ENCODE measurements at places on chromosomes 1 and 21.

- peak; percentile 71 for DNase-seq
- peak overlapping the region; percentile 17 for H3K4me3 ChIP-seq
- H3K27ac ChIP-seq: no peak overlapping the region
- peaks cover 2% of the 10 kb centered on the region for H3K4me1 ChIP-seq
- H3K27me3 ChIP-seq: peaks cover 15% of the 10 kb centered on the region
Observed at GRCh38 chr1:210250998-210251679, 18.5 kb downstream of the SERTAD4 start.

- H3K4me3 ChIP-seq: no peak overlapping the region
- H3K27me3 ChIP-seq: peaks cover 2% of the 10 kb centered on the region
- H3K27ac ChIP-seq: no peak overlapping the region
- no peaks in the 10 kb centered on the region for H3K36me3 ChIP-seq
Observed at GRCh38 chr1:55057270-55057955, 18.1 kb downstream of the PCSK9 start.

DNA sequence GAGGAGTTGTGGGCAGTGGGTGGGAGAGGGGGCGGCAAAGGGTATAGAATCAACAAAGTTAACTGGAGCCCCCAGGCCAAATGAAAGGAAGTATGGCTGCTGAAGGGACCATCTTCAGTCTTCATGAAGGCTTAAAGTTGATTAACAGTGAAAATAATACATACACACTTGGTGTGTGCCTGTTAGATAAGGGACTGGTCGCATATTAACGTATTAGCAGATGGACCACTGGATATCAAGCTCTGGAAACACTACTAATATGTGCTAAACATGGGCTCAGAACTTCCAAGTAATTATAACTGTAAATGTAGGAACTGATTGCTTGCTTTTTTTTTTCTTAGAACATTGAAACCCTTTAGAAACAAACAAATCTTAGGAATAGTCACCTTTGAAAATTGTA, 224.7 kb upstream of the KIAA0040 start:
- no peaks in the 10 kb centered on the region for H3K27me3 ChIP-seq
- no peak overlapping the region for H3K27ac ChIP-seq
- no peak for DNase-seq
- H3K36me3 ChIP-seq: no peaks in the 10 kb centered on the region
- H3K4me3 ChIP-seq: no peak overlapping the region
- no peaks in the 10 kb centered on the region for H3K4me1 ChIP-seq

DNA sequence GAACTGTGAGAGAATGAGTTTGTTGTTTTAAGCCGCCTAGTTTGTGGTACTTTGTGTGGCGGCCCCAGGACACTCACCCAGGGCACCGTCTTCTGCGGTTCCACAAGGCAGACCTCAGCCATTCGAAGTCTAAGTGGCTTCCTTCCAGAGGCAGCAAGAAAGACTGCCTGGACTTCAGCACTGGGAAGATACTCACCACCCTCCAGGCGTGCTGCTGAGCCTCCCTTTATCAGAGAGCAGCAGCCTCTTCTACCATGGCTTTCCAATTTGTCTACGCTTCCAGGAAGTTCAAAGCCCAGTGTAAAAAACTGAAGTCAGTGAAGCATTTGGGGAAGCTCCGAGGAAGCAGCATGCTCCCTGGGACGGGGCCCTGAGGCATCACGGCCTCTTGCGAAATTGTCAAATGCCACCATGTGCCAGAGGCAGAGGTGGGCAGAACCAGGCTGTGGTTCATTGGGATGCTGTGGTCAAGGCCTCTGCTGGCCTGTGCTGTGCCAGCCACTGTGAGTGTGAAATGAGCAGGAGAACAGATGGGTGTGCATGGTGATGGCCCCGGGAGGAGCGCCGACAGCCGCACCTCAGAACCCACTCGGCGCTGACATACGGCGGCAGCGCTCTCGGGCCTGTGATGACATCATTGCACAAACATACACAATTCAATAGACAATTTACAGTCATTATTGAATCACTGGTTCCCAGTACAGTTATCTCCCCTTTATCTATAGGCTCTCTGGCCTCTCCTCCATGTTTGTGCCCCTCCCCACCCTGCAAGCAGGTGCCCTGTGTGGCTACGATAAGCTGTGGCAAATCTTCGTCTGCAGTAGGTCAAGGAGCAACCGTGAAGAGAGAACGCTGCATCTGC, 110.4 kb downstream of the PDE9A start:
- DNase-seq: no peak
- no peaks in the 10 kb centered on the region for H3K27me3 ChIP-seq
- H3K4me3 ChIP-seq: no peak overlapping the region
- no peaks in the 10 kb centered on the region for H3K4me1 ChIP-seq
- no peak overlapping the region for H3K27ac ChIP-seq

DNA sequence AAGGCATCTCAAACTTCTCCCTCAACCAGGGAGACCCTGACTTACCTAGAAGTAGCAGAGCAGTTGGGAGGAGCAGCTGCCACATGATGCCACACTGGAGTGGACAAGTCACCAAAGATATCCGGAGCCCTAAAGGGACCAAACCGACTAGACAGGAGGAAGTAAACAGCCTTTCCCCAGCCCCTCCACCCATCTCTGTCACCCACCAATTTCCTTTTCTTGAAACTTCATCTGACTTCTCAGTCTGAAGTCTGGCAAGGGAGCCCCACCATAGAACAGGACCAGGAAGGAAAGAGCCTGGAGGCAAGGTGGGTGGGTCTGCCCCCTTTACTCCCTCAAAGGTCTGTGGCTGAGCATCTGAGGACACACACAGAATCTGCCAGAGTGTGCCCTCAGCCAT, at the start of gene FCGR3A:
Gene FCGR3A, minus strand, starts transcription at position 167 of the 400 bp plus-strand sequence. Its CDS starts 82 bp downstream, at position 85.
- no peak within 1 kb of the TSS for H3K4me3 ChIP-seq
- no peaks in the 10 kb centered on the region for H3K4me1 ChIP-seq
- H3K27me3 ChIP-seq: no peaks in the 10 kb centered on the region
- no peak within 1 kb of the TSS for H3K27ac ChIP-seq
- no peak for DNase-seq
- no peaks in the 10 kb centered on the region for H3K36me3 ChIP-seq

GRCh38 chr1:200471739-200472138, 61.9 kb upstream of the ZNF281 start:
- peaks cover 5% of the 10 kb centered on the region for H3K4me1 ChIP-seq
- H3K36me3 ChIP-seq: no peaks in the 10 kb centered on the region
- H3K27ac ChIP-seq: no peak overlapping the region
- no peaks in the 10 kb centered on the region for H3K27me3 ChIP-seq
- DNase-seq: no peak

All from fibroblast of lung (primary cell).